ENCODE measurements at places on chromosomes 16 and 17.

- DNase-seq, result no peak
Observed at GRCh38 chr16:50351116-50351515, 17.7 kb downstream of the BRD7 start.

GRCh38 chr17:74759243-74759801, 10.9 kb downstream of the NHERF1 start:
- no peak for DNase-seq

DNA sequence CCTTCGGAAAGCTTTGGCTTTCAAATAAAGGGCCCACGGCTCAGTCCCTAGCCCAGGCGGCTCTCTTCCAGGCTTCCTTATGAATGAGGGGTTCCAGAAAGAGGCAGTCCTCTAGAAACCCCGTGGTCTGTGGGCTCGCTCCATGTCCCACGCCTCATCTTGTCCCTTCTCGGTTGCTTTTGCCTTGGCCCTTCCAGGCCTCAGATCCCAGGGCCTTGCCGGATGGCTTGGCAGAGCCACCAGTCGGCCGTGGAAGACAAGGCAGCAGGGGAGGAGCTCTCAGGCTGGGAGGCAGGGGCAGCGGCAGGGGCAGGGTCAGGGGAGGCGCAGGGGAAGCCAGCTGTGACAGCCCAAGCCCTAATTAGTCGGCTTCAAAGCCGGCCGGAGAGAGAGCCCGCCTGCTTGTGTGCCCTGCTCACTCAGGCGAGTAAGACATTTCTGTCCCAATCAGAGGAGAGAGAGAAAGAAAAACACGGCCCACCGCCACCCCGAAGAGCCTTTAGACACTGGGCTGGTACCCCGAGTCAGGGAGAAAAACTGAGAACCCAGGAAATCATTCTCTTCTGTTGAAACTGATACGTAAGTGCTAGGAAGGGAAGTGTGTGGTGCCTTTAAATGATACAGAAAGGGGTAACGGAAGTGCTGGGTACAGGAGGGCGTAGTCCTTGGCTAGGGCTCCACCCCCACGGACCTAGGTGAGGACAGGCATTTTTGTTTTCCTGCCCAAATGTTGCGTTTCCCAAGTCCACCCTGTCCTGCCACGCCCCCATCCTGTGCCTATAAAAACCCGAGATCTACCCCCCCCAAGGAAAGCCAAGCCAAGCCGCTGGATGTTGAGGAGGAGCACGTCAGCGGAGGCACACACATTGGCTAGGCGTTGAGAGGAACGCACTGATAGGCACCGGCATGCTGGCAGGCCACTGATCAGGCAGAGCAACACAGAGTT, 27.8 kb upstream of the MEIOC start:
- peak; percentile 63 for DNase-seq

- DNase-seq, result no peak
Observed at GRCh38 chr17:60598001-60598736, 1.8 kb upstream of the PPM1D start.

DNA sequence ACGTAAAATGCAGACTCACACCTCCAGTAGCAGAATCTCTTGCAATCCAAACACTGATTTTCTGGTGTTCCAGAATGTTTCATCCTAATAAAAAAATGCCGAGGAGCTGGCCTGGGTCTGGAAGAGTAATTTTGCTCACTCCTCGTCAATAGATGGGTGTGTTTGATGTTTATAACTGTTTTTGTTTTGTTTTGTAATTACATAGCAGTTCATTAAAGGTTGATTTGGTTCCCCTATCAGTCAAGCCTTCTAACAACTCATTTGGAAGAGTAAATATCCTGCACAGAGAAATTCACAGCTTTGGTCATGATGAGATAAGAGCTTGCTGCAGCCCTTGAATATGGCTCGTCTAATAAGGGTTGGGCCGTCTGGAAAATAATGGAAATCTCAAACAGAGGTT, 36.8 kb upstream of the ELAC2 start:
- DNase-seq, result no peak

GRCh38 chr16:88920618-88921590, 54.4 kb upstream of the PABPN1L start:
- peak; percentile 73 for DNase-seq

- peak; percentile 92 for DNase-seq
Observed at GRCh38 chr17:75516255-75516618, at the start of gene TSEN54. Gene TSEN54, plus strand, starts transcription at chr17:75516528. Its CDS starts 33 bp downstream, at chr17:75516561.

- DNase-seq, result no peak
Observed at GRCh38 chr16:17145029-17145428, 325.7 kb downstream of the XYLT1 start.

GRCh38 chr16:22252317-22252716, 44.9 kb upstream of the POLR3E start:
- DNase-seq, result no peak

- no peak for DNase-seq
Observed at GRCh38 chr16:69767459-69768229, 5.5 kb downstream of the WWP2 start.

DNA sequence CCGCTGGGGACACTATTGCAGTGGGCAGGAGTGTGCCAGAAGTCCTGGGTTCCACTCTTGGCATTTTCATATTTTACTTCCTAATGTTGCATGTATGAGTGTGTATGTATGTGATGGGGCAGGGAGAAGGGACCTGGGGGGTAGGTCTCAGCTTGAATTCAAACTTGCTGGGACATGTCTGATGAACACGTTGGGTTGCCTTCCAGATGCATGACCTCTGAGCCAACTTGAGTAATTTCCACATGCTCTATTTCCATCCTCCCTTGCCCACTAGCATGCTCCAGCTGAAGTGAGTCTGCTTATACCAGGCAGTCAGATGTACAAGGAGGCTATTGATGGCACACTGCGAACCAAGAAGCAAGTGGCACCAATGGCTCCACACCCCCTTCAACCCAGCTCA, 32.9 kb upstream of the SRSF1 start:
- DNase-seq, result no peak

- no peak for DNase-seq
Observed at GRCh38 chr17:81457401-81457800, 55.2 kb downstream of the ACTG1 start.

DNA sequence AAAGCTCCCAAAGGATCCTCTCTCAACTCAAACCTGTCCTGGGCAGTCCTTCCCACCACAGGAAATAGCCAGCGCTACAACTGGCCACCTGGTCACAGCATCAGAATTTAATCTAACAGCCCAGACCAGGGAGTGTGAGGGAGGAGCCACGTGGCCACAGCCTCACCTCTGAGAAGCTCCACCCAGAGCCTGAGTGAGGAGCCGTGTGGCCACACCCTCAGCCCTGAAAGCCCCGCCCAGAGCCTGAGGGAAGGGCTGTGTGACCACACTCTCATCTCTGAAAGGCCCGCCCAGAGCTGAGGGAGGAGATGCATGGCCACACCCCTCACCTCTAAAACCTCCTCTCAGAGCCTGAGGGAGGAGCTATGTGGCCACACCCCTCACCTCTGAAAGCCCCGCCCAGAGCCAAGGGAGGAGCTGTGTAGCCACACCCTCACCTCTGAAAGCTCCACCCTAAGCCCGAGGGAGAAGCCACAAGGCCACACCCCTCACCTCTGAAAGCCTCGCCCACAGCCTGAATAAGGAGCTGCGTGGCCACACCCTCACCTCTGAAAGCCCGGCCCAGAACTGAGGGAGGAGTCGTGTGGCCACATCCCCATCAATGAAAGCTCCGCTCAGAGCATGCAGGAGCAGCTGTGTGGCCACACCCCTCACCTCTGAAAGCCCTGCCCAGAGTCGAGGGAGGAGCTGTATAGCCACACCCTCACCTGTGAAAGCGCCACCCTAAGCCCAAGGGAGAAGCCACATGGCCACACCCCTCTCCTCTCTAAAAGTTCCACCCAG, 28.6 kb downstream of the SLC38A8 start:
- DNase-seq, result peak; percentile 42

DNA sequence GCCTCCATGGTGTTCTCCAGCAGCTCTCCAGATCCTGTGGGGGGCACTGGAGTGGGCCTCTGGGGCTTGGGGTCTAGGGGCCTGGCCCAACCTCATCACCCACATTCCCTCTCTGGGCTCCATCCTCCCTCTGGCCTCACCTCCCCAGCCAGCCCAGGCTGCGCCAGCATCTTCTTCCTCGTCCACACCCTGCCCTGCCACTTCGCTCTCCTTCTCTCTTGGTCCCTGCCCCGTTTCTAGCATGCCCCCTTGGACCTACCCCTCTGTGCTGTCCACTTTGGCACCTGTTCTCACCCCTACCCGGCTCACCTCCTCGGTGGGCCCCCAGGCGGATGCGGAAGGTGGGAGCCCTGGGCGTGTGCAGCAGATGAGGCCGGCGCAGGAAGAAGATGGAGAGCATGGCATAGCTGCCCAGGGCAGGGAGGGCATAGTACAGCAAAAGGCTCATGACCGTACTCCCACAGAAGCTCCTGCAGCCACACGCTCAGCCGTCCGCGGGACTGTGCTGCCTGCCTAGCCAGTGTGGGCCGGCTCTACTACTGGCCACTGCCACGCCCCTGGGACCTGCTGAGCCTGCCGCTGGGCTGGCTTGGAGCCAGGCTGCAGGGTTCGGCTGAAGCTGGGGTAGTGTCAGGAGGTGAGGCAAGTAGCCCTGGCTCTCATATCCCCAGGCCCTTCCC, at the start of gene GDPD3:
Gene GDPD3 (minus strand): TSS at position 507 of the 680 bp plus-strand sequence. CDS start 59 bp downstream, at position 448.
- no peak for DNase-seq

DNA sequence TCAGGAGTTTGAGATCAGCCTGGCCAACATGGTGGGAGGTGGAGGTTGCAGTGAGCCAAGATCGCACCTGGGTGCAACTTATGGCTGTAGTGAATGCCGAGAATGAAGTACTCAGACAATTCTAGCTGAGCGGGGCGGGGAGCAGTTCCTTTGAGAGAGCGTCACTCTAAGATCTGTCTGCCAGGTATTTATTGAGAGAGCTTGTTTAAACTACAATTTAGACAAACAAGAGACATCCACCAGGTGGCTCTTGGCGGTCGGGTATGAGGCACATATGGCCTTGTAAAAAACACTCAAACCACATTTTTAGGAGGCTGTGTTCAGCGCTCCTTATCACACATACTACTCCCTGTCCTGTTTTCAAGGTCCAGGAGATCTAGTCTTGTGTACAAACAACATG, 40.6 kb upstream of the CDH1 start:
- DNase-seq, result peak; percentile 59

GRCh38 chr17:7130621-7131422, 16.2 kb upstream of the ASGR2 start:
- no peak for DNase-seq

- no peak for DNase-seq
Observed at GRCh38 chr17:44751806-44752205, 7.0 kb upstream of the ADAM11 start.

- no peak for DNase-seq
Observed at GRCh38 chr16:64304951-64305350, 816.9 kb downstream of the CDH11 start.

- peak; percentile 8 for DNase-seq
Observed at GRCh38 chr16:21083729-21084268, 66.8 kb downstream of the DNAH3 start.

GRCh38 chr17:69227541-69227940, 1.1 kb downstream of the ABCA10 start:
- DNase-seq, result no peak

DNA sequence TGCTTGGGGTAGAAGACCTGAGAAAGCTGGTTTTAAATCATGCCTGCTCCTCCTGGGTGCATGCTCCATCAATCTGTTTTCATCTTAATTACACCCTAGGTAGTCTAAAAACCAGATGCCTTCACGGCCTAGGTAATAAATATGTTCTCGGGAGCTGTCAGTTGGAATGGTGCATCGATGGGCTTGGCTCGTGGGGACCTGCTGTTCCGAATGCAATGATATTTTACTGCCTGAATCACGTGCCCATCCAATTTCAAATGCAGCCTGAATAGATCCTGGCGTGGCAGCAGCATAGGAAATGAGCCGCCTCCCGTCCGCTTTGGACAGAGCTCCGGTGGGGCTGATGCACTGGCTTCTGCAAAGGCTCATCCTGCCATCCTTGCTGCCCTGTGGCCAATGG, 18.8 kb upstream of the FAAP100 start:
- no peak for DNase-seq

DNA sequence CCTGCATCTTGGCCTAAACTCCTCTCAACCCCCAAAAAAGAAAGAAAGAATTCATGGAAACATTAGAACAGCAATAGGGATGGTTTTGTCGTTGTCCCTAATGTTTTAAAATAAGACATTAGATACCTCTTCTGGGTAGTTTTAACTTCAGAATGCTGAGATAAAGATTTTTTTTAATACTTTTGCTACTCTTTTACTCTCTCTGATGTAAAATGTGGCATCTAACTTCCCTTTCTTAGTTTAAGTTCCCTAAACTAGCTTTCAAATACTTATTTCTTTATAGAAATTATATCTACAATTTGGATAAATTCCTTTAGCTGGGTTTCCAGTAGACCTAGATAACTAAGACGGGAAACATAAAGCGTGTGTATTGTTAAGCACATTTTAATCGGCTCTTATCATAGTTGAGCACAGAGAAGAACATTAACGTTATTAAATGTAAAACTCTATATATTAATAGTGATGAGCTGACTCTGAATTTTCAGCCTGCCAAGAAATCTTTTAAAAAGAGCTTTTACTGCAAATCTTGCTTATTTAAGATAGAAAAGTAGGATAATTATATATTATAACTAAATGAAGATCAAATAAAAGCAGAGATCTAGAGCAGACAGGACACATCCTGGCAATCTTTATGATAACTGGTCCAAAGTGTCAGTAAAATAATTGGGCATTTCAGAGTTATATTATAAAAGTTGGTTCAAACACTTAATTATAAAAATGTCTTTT, 183.2 kb downstream of the CYB561 start:
- no peak for DNase-seq

GRCh38 chr16:56777001-56777400, 47.1 kb downstream of the NUP93 start:
- no peak for DNase-seq

DNA sequence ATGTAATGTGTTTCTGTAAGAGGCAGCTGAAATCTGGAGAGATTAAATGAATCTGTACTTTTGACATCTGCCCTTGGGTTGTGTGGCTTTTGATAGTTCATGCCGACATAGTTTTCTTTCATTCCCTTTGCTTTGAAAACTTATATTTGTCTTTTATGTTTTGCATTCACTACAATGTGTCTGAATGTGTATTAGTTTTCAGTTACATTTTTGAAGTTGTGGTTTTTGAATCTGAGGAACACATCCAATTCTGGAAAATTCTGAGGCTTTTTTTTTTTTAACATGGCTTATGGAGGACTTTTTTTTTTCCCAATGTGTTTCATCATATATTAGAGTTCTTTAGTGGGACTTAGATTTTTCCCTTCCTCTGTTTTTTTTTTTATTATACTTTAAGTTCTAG, 683.7 kb upstream of the SOX9 start:
- DNase-seq, result no peak

- DNase-seq, result no peak
Observed at GRCh38 chr16:85774811-85775210, 23.9 kb upstream of the C16orf74 start.

DNA sequence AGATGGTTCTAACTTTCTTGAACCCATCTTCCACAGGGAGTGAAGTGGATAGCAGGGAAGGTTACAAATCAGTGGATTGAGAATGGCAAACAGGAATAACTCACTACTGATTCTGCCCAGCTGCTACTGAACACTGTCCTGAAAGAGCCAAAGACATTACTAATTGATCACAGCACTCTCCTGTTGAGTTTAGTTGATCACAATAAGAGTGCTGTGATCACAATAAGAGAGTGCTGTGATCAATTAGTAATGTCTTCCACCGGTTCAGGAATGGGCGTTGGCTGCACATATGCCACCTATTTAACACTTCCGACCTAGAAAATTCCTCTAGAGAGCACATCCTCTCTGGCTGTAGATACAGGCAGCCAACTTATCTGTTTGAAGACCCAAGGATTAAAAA, 11.4 kb downstream of the CFAP97D1 start:
- DNase-seq, result peak; percentile 40

All from NCI-H2081 (cell line).